ENCODE measurements at places on chromosomes 7 and 10.

- no peak for DNase-seq
Measured at GRCh38 chr10:96317067-96317833, 13.0 kb downstream of the DNTT start.

- DNase-seq, result peak; percentile 55
Measured at GRCh38 chr7:119935418-119936025, 337.5 kb upstream of the KCND2 start.

DNA sequence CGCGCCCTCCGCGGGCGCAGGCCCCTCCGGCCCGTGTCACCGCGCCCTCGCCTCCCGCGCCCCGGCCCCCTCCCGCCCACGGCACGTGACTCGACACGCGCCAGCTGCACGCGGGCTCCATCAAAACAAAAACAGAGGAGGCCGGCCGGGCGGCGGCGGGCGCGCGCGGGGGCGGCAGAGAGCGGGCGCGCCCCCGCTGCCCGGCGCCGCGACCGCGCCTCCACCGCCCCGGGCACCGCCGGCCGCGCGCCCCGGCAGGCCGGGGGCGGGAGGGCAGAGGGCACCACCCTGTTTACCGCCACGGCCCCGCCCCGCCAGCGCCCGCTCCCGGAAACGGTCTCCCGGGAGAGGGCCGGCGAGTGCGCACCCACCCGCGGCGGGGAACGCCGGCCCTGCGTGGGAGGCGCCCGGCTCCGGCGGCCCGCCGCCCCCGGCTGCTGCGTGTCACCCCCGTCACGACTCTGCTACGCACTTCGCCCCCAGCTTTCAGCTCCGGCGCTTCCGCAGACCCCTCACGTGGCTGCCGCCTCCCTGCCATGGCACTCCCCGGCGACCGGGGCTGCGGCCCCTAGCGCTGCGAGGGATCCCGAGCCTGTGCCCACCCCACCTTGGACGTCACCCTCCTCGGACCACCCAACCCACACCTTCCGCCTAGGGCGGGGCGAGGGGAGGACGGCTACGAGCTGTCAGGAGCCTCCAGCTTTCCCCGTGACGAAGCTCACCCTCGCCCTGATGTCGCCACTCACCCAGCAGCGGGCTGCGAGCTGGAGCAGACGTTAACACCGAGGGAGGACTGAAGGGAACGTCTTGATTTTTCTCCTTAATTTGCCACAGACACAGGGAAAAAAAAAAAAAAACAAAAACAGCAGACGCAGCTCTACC is 221.6 kb upstream of the MKLN1 start:
- peak; percentile 54 for DNase-seq

DNA sequence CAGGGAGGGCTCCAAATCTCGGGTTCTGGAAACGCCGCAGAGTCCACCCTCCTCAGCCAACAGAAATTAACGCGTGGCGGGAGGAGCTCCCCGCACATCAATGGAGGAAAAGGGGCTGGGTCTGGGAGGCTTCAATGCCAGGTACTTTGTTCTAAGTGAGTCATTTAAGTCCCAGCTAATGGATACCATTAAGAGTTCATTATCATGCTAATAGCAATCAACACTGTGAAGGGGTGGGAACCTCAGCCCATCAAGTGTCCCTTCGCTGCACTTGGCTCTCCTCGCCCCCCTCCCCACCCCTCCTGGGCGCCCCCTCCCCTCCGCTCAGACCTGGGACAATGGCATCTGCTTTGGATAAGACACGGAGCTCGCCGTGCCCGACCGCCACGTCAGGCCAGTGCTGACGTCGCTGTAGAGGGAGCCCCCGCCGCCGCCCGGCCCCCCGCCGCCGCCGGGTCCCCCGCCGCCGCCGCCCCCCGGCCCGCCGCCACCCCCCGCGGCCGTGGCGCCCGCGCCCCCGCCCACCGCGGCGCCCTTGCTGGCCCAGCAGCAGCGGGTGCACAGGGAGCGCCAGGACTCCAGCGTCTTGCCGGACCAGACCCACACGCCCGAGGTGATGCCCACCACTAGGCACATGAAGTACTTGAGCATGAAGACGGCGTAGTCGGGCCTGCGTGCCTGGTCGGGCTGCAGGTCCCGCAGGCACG is 2.9 kb downstream of the FZD8 start:
- DNase-seq, result peak; percentile 6

- no peak for DNase-seq
Measured at GRCh38 chr7:24659505-24659904, 86.3 kb downstream of the PALS2 start.

GRCh38 chr7:155796381-155797261 is 15.6 kb downstream of the SHH start:
- DNase-seq, result peak; percentile 45

GRCh38 chr7:84509522-84509921 is 314.9 kb upstream of the SEMA3A start:
- no peak for DNase-seq

DNA sequence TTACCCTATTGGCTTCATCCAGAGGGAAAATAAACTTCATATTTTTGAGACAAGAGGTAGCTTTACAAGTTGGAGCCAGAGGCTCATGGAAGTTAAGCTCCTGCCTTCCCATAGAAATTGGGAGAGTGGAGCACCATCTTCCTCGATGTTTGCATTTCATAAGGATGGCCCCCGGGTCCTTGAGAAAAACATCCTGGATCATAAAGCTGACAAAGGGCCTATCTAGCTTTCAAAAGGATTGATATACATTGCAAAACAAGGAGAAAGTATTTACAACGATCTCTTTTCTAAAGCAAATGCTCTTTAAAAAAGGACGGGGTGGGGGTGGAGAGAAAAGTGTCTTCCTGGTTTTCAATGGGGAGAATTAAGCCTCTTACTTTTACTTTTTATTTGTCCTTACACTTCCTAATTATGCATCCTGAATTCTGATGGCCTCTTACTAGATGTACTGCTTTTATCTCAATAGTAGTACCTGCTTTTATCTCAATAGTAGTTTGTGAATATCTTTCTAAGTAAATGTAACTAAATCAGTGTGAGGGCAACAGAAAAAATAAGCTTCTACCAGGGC is 65.6 kb downstream of the PTPRZ1 start:
- no peak for DNase-seq

DNA sequence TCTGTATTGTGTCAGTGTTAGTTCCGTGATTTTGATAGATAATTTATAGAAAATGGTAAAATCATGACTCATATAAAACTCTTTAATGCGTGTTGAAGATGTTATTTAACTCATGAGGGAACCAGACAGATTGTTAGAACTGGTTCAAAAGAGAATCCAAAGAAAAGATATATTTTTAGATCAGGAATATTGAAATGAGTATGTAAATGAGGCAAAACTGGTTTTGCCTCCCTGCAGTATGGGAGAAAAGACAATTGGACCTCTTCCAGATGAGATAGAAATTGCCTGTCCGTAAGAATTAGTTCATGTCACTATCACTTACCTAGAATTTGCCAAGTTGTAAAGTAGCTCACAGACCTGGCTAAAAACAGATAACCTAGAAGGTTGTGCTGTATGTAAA is 17.6 kb downstream of the CDC123 start:
- no peak for DNase-seq

- peak; percentile 1 for DNase-seq
Measured at GRCh38 chr10:112475575-112476218, 28.7 kb downstream of the VTI1A start.

- DNase-seq, result no peak
Measured at GRCh38 chr10:16348891-16349290, 87.9 kb upstream of the PTER start.

Measured in NCI-H1105 treated with DMSO at 0.1 percent for 48 hours (cell line).